ENCODE measurements at places on chromosomes 4 and X.
A peak's percentile ranks its signal among the peaks of the same experiment; 100 is the strongest.

DNA sequence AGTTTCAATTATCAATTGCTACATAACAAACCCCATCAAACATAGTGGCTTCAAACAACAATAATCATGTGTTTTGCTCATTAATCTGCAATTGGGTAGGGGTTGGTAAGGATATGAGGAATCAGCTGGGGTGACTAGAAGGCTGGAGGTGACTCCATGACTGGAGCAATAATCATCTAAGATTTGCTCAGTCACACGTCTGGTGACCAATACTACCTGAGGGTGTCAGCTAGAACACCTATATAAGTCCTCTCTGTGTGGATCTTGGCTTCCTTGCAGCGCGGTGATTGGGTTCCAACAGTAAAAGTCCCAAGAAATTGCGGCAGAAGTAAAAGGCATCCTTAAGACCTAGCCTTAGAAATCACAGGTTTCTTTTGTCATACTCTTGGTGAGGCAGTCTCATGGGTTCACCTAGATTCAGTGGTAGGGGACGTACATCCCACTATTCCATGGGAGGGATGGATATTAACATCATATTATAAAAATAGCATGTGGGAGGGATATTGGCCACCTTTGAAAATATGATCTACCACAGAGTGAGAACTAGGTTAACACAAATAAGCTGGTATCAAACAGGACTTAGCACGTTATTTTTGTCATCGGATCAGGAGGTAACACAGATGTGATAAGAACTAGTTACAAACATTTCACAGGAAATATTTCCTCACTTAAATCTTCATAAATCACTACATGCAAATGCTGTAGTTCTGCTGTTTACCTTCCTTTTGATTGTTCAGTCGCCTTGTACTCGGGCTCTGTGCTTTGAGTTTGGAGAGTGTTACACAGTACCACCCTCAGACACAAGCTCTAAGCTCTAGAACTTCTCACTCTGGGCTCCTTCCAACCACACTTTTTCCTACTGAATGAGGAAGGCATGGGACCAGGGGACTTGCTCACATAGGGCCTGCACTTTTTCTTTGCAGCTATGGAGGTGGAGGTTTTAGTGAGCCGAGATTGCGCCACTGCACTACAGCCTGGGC, 78.3 kb downstream of the LARP7 start:
- no peak overlapping the region for H3K4me3 ChIP-seq
- H3K27me3 ChIP-seq = no peaks in the 10 kb centered on the region
- no peak overlapping the region for H3K27ac ChIP-seq
- peaks cover 45% of the 10 kb centered on the region for H3K36me3 ChIP-seq
- no peaks in the 10 kb centered on the region for H3K4me1 ChIP-seq
- peak; percentile 39 for DNase-seq

DNA sequence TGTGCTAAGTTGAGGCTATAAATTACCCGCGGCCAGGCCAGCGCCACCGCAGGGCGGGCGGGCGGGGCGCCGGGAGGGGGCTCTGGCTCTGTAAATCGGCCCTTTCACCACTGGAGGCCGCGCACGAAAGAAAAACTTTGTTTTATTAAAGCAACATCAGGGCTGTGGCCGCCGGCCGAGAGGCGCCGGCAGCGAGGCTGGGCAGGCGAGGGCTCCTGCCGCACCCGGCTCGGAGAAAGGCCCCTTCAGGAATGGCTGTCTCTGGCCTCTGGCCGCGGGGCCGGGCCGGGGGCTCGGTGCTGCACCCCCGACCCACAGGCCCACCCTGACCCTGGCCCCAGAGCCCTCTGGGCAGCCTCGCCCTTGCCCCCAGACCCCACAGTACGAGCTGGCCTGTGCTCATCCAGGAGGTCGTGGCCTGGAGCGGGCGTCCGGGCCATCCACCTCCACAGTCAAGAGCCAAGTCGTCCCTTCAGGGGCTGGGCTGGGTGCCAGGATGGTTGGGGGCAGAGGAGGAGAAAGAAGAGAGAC, 29.5 kb upstream of the FGFR3 start:
- no peaks in the 10 kb centered on the region for H3K36me3 ChIP-seq
- H3K4me1 ChIP-seq = peaks cover 12% of the 10 kb centered on the region
- H3K27ac ChIP-seq = no peak overlapping the region
- no peaks in the 10 kb centered on the region for H3K27me3 ChIP-seq
- H3K4me3 ChIP-seq = no peak overlapping the region
- peak; percentile 79 for DNase-seq

DNA sequence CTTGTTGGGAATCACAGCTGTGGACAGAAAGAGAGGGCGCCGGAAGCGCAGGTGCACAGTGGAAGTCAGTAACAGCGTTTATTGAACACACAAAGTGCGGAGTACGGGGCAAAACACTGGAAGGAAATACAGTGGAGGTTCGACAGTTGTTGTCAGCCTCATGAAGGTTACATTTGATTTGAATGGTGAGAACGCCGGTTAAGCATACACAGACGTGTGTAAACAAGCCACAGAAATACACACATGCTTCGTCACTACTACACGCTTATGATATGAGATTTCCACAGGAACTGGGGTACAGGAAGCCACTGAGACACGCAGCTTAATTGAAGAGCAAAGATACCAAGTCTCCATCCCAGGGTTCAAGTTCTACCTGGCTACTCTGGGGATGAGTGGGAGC, 12.0 kb downstream of the CCKAR start:
- no peaks in the 10 kb centered on the region for H3K27me3 ChIP-seq
- no peak overlapping the region for H3K4me3 ChIP-seq
- no peaks in the 10 kb centered on the region for H3K4me1 ChIP-seq
- no peaks in the 10 kb centered on the region for H3K36me3 ChIP-seq

DNA sequence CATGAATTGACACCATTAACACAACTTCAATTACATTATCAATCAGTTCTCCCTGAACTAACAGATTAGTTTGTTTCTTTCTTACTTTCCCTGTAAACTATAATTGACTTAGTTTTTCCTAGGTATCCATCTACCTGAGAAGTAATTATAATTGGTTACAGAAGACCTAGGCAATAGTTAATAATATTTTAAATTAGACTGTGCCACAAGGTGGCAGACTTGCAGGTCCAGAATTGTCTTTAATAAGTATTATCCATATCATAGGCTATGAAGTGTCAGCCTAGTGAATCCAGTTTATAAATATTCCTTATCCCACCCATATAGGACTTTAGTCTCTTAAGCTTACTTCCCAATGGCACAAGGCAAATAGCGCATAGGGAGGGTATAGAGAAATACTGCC, 48.9 kb upstream of the FAM47B start:
- H3K27ac ChIP-seq = no peak overlapping the region
- DNase-seq = no peak
- H3K36me3 ChIP-seq = no peaks in the 10 kb centered on the region
